Ascending aorta (tissue), 2 donors: ENCODE measurements at places on chromosomes 1 and 21.

GRCh38 chr1:175145899-175146528 is 46.6 kb downstream of the KIAA0040 start:
- DNase-seq, result no peak

GRCh38 chr1:246532519-246532918 is 25.4 kb upstream of the SMYD3 start:
- no peak for DNase-seq

- DNase-seq, result no peak
These were observed 773 bp upstream of the DDX59 start for GRCh38 chr1:200670242-200671118.

DNA sequence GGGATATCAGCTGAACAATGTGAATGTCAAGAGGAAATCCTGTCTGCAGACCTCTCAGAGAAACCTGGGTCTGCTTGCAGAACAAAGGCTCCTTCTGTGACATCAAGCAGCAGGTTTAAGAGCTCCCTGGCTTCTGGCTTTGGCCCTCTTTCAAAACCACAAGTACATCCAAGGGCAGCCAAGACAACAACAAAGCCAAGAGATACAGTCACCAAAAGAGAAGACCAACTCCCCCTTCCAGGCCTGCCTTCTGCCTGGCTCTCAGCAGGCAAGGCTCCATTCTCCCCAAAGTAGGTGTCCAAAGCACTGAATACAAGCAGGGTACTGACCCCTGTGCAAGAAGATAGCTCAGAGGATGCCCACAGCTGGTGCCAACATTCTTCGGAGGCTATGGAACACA is 11.5 kb downstream of the BCAR3 start:
- DNase-seq, result no peak
